GM18507 (cell line): ENCODE measurements at places on chromosomes 2 and 18.

DNA sequence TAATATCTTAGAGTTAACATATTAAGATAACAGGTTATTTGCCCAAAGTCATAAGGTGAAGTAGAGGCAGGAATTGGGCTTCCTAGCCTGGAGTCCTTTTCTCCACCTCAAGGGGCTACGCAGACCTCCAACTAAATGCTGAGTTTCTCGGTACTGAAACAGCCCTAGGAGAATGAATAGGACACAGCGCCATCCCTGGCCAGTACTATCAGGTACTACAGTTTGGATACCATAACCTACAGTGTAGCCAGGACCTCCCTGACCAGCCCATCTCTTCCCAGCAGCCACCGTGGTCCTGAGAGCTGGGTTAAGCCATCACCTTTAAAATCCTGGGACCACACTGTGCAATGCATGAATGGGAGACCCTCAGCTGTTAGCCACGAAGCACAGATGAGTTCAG lies 15.7 kb downstream of the CASP8 start:
- no peak for DNase-seq

- DNase-seq = no peak
Observed at GRCh38 chr2:96449637-96450036, 55.5 kb downstream of the NEURL3 start.

DNA sequence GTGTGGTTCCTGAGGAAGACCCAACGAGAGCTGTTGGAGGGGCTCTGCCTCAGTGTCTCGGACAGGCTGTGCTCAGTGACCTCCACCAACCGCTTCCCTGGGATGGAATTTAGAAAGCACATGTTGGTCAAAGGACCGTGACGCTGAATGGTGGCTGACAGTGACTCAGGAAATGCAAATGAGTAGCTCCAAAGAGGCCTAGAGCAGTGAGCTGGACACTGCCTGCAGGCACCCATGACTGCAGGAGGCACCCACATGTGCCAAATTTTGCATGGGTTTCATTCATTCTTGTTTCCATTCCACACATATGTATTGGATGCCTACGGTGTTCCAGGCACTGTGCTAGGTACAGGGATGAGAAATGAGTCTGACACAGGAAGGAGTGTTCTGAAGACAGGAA lies 46.4 kb downstream of the ACKR3 start:
- DNase-seq = no peak

GRCh38 chr2:22521620-22522019 lies 863.4 kb upstream of the KLHL29 start:
- no peak for DNase-seq

DNA sequence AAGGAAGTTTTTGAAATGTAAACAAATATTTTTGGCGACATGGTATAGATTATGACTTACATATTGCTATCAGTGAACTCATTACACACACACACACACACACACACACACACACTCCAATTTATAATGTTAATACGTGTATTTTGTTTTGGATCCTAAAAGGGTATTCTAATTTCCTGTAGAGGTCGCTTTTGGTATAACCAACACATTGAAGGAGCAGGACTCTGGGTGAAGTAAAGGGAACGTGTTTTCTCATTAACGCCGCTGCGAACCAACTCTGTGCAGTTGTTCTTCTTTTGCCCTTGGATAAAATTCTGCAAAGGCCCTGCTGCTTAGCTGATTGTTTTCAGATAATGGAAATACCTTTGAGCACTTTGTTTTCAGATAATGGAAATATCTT lies 190.4 kb downstream of the PMAIP1 start:
- peak; percentile 1 for DNase-seq

DNA sequence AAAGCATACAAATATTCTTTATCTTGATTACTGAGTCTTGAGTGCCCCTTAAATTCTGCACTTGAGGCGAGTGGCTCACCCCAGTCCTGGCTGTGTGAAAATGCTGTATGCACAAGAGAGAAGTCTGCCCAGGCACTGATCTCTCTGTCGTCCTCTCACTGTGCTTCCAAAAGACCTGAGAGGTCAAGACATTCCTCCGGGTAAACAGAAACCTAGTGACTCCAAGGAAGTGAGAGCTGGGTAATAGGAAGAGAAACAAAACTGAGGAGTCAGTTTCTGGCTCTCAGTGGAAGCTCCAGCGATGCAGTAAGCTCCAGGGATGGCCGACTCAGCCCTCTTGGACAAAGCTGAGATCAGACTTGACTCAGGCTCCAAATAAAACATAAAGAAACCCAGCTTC lies 70.9 kb downstream of the AAK1 start:
- no peak for DNase-seq

GRCh38 chr2:236001166-236001828 lies 166.9 kb downstream of the GBX2 start:
- DNase-seq = no peak

DNA sequence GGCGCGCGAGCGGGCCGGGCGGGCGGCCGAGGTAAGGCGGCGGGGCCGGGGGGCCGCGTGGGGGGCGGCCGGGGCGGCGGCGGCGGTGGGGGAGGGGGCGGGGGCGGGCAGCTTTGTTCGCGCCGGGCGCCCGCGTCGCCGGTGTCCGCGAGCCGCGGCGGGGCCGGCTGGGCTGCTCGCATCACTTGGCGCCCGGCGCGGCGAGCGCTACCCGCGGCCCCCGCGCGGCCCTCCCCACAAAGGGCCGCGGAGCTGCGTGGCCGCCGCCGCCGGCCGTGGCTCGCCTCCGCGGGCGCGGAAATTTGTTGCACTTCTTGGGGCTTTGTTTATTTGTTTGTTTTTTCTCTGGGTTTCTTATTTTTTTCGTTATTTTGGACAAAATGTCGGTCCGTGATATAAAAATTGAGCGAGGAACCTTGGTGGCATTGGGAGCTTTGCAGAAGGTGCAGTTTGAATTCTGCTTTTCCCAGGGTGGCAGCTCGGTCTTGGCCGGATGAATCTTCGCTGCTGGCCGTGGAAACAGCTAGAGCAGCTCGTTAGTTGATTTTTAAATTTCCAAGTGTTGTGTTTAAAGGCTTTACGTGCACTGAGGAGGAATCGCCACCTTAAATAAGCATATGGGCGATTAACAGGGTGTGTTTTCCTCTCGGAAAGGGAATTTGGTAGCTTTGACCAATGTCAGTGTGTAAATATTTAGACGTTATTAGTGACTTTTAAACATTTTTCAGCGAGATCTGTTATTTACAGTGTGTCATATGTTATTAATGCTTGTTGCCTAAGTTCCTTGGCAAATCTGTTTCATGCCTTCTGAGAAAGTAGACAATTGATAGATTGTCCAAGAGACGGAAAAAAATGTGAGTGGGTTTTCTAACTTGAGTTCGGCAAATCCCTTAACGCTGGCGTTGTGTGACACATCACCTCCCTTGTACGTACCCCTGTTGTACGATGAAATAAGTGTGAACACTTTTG lies 822 bp downstream of the UBE2E3 start:
- DNase-seq = no peak

- no peak for DNase-seq
Observed at GRCh38 chr18:39389800-39390379, 1824.3 kb upstream of the CELF4 start.

GRCh38 chr2:109438146-109438545 lies 175.6 kb downstream of the SEPTIN10 start:
- DNase-seq = no peak

DNA sequence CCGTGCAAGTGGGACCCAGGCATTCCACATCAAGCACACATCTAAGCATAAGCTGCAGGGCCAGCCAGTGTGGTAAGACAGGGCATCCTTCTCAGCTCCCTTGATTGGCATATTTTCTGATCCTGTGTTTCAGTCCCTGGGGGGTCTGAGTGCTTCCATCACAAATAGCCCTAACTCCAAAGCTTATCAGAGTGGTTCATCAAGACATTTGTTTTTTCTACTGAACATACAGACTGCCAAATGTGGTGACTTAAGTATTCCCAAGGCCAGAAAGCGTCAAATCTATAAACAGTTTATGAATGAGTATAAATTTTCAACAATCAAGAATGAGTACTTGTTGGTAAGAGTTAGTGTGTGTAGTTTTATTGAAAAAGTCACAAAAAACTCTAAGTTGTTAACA lies 18.8 kb downstream of the SPRED2 start:
- no peak for DNase-seq

- DNase-seq = no peak
Observed at GRCh38 chr2:136373841-136374240, 255.9 kb upstream of the CXCR4 start.

DNA sequence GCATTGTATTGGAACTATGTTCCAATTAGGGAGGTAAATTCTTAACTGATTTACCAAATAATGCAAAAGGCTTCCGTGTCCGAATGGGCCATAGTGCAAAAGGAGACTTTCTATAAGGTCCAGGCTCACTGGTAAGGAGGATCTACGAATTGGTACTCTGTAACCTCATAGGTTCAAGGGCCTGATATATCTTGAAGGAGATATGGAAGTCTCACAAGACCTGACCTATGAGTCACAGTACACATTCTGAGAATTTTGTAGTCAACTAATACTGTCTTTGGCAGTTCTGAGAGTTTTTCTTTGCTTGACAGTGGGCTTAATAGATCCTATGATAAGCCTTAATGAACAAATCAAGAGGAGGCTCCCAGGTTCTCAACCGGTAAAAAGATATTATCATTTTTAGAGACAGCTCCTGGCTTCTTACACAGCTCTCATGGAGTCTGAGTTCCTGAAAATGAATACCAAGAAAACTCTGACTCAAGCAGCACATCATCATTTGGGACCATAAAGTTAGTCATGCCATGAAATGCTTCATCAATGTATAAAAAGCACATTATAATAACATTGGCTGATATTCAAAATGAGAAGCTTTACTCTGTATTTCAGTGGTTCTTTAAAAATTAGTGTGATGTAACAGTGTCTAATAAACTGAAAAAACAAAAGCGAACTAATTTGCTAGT lies 1275.2 kb upstream of the CRIM1 start:
- no peak for DNase-seq

DNA sequence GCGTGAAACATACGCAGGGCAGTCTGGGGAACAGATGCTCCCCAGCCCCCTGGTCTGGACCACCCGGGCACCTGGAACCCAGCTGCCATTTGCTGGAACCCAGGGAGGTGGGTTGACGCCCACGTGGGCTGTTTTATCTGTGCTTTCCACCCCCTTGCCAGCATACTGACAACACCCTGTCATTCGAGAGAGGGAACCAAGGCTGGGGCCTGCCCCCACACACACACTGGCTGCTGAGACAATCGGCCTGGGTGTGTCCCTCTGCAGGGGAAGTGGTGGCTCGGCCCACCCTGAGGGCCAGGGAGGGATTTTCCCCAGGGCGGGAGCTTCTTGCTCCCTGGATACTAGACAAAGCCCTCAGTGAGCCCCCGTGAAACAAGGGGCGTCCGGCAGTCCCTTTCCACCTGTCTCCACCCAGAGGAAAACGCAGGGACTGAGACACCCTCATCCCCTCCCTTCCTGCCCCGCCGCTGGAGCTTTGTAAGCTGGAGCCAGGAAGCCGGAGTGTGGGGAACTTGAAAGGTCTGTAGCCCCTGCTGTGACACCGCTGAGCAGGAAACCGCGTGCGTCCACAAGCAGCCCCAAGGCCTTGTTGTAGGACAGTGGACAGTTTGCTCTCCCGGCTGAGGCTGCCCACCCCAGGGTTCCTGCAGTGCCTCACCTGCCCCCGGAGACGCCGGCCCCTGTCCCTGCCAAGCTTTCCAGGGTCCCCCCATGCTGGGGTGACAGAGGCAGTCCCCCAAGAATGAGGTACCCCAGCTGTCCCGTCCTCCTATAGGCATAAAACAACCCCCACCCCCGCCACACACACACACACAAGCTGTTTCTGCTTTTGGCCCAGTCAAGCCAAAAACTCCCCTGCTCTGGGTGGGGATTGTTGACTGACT lies 14.1 kb upstream of the KLF11 start:
- peak; percentile 43 for DNase-seq

GRCh38 chr2:75113231-75113869 lies 86.0 kb downstream of the TACR1 start:
- DNase-seq = no peak

- DNase-seq = no peak
Observed at GRCh38 chr2:209074711-209075110, 349.1 kb upstream of the MAP2 start.

DNA sequence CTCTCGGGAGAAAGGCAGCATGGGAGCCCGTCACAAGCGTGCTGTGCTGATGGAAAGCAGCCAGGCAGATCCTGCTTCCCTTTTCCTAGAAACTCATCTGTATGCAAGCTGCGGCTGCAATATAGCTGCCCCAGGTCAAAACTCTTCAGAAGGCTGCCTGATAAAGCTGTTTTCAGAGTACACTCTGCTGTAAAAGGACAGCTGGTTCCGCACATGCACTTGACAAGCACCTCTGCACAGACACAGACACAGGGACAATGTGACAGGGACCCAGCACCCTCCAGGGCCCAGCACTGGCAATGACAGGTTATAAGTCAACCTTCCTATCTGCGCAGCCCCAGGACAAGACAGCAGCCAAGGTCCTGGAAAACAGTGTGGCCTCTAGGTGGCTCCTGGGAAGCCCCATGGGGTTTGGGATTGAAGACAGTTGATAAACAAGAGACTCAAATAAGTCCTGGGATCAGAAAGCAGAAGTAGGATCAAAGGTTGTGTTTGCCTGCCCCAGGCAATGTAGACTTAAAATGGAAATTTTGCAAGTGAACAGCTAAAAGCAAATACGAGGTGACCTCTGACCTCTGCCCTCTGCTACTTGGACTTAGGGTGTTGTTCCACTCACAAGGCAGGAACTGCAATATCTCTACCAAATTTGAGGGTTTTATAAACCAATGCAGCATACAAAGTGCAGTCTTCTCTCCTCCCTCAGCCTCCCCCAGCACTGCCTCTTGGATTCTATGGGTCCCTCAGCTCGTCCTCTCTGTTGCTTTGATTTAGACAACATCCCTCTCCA lies 16.9 kb downstream of the SLC66A2 start:
- DNase-seq = no peak

DNA sequence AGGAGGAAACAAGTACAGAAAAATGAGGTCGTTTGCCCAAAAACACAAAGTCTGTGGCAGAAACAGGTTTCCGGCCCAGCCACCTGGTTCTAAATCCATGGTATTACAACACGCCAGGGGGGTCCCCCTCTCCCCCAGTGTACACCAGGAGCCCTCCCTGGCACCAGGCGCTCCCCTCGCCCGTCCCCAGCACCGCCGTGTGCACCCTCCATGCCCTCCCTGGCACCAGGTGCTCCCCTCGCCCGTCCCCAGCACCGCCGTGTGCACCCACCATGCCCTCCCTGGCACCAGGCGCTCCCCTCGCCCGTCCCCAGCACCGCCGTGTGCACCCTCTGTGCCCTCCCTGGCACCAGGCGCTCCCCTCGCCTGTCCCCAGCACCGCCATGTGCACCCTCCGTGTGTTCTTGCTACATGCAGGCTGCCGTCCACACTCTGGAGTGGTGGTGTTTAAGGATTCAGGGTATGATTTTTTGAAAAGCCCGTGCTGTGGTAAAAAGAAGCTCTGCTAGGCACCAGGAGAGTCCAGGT lies 59.8 kb upstream of the NFATC1 start:
- no peak for DNase-seq

- no peak for DNase-seq
Observed at GRCh38 chr18:10798727-10799550, 273.1 kb downstream of the NAPG start.

- DNase-seq = no peak
Observed at GRCh38 chr18:54845787-54846186, 17.5 kb downstream of the RAB27B start.

- no peak for DNase-seq
Observed at GRCh38 chr2:75541430-75541829, 19.3 kb downstream of the EVA1A start.

- DNase-seq = no peak
Observed at GRCh38 chr2:181426672-181427071, 30.5 kb upstream of the ITGA4 start.

- DNase-seq = no peak
Observed at GRCh38 chr2:102235491-102235890, 48.7 kb downstream of the IL1RL2 start.
